Spinal cord (tissue), 10 donors: ENCODE measurements at places on chromosomes 2 and 18.
A peak's percentile ranks its signal among the peaks of the same experiment; 100 is the strongest.

DNA sequence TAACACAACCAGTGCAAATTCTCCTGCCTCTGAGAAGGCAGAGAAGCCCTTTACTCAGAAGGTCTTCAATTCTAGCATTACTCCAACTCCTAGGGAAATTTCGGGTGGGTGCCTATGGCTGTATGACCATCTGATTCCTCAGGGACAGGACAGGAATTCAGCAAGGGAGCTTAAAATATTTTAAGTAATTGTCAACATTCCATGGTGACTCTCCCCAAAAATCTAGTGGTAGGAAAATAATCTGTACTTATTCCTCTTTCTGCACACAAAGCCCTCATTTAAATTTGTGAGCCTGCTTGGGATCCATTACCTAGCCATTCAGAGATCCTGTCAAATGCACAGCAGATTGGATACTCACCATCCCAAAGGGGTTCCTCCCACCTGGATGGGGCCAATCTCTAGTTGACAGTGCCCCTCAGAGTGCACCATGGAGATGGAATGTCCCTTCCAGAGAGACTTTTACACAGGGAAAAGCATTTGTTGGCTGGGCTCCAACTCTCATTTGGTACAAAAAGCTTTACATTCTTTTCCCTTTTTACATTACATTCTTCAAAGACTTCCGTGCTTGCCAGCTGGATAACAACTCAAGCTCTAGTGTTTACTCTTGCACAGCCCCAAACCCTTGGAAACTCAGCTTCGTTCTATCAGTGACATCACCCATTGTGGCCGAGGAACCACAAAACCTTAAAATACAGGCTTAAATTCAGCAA, 3.1 kb upstream of the TMEM150A start:
- peak; percentile 87 for DNase-seq

GRCh38 chr2:119290859-119291587, 67.4 kb downstream of the STEAP3 start:
- DNase-seq: no peak

- DNase-seq: no peak
Observed at GRCh38 chr2:85760371-85760770, 6.6 kb downstream of the ATOH8 start.

GRCh38 chr2:238700117-238700457, 147.8 kb upstream of the TWIST2 start:
- no peak for DNase-seq

GRCh38 chr2:200765139-200765951, 46.4 kb upstream of the BZW1 start:
- no peak for DNase-seq

GRCh38 chr2:216044883-216045486, 31.6 kb upstream of the MREG start:
- peak; percentile 58 for DNase-seq

DNA sequence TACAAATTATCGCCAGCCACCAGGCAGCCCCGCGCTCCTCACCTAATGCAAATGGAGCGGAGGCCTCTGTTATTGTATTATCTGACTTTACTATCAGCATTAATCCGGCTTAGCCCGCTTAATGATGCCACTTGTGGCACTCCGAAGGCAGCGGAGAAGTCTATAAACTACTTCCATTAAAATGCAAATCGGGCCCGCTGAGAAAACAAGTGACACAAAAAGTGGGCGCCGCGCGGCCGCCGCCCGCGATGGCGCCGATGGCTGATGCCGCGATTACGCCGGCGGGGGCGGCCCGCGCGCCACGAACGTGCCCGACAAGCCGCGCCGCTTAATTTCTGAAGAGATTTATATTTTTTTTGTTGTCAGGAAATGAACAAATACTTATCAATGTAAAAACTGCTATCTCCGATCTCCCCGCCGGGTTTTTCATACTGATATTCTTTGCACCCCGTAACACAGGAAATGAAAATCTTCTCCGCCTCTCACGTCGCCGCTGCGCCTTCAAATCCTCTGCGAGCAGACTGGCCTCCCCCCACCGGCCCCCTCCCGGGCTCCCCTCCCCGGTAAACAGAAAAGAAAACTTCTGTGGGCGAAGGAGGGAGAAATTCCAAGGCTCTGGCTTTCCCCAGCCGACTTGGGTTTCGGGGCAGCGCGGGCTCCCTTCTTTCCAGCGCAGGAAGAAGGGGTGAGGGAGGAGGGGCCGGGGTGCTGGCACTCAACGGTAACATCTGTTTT, 221.8 kb downstream of the INSIG2 start:
- peak; percentile 63 for DNase-seq

DNA sequence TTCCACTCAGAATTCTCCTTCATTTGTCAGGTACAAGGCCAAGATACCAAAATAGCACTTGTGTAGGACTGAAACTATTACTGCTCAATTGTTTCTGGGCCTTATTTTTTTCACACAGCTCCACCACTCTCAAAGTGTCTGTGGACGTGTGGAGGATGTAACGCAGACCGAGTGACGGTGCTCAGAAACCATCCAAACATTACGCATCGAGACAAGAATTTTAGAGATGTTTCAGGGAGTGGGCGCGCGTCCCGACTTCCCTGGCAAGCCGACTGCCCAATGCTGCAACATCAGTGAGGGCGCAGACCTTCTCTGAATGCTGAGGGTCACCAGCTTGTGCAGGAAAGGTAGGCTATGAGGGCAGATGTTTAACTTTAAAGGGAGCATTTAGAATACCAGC, 108.4 kb downstream of the GATA6 start:
- no peak for DNase-seq

GRCh38 chr2:128686497-128686859, 367.8 kb upstream of the HS6ST1 start:
- no peak for DNase-seq

DNA sequence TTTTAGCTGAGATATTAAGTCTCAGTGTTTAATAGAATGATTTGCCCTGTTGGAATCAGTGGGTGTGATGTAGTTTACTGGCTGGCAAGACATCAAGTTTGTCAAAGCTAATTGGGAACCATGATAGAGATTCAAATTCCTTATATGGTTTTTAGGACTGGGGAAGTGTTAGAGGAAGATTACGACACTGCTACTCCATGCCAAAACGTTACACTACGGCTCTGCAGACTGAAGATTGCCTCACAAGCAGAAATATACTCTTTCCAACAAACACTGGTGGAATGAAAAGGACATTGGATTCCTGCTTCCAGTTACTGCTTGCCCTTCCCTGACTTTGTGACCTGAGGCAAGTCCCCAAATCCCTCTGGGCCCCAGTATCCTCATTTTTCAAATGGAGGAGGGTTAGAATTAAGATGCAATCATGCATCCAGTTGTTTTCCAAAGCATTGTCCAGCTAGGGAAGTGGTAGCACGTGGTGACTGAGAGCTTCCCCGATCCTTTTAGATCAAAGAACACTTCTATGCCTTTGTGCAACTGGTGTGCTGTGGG, 147.6 kb downstream of the CDC42EP3 start:
- no peak for DNase-seq

GRCh38 chr2:3741396-3741795, 38.0 kb downstream of the DCDC2C start:
- no peak for DNase-seq

DNA sequence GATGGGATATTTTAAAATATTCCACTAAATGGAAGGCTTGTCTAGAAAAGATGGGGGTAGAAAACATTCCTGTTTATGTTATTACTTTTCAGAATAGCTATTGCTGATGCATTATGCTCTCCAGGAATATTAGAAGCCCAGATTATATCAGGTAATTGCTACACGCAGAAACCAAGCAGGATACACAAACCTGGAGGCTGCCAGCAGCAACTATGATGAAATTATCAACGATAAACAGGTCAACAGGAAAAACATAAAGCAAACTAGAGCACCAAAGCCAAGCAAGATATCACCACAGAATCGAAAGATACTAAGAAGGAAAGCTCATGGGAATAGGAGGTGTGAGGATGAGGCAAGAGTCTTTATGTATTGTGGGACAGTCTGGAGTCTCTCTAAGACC, 113.2 kb upstream of the SPATS2L start:
- no peak for DNase-seq

DNA sequence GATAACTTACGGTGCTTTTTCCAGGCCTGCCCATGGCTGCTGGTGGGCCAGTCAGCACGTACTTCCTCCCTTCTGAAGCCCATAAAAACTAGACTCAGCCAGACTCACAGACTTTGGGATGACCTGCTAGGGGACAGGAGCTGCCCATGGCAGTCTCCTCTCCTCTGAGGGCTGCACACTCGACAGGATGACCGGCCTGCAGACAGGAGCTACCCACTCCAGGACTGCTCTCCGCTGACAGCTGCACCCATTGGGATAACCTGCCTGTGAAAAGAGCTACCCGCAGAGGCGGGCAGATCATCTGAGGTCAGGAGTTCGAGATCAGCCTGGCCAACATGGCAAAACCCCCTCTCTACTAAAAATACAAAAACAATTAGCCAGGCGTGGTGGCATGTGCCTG, 75.4 kb downstream of the EPB41L3 start:
- DNase-seq: no peak

DNA sequence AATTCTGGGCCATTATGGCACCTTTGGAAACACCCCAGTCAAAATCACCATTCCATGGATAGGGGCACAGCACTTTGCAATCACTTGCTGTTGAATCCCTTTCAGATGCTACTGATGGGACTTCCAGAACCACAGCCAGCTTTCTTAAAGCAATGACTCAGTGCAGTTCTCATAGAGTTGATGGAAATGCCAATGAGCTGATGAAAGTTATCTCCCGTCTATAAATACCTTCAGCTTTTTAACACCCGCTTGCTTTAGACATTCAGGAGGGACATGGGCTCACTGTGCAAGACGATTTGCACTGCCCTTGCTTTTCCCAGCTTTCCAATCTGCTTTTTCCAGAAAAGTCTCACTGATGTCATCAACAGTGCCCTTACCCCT, 66.7 kb upstream of the RPL31 start:
- no peak for DNase-seq

DNA sequence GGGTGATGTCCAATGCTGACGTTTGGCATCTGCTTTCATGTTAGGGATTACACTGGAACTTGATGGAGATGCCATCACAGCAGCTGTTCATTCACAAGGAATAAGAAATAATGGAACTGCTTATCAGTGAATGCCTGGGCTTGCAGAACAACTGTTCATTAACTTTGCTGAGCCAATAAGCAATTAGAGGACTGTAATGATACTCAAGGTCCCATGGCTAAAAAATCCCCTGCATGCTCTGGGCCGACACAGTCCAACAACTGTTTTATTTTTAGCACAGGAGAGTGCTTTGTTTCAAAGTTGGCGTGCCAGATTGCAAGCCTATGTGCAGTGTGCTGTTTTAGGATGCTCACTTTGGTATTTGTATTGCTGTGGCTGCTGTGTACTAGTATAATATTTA, 408.0 kb upstream of the RGPD4 start:
- DNase-seq: no peak

DNA sequence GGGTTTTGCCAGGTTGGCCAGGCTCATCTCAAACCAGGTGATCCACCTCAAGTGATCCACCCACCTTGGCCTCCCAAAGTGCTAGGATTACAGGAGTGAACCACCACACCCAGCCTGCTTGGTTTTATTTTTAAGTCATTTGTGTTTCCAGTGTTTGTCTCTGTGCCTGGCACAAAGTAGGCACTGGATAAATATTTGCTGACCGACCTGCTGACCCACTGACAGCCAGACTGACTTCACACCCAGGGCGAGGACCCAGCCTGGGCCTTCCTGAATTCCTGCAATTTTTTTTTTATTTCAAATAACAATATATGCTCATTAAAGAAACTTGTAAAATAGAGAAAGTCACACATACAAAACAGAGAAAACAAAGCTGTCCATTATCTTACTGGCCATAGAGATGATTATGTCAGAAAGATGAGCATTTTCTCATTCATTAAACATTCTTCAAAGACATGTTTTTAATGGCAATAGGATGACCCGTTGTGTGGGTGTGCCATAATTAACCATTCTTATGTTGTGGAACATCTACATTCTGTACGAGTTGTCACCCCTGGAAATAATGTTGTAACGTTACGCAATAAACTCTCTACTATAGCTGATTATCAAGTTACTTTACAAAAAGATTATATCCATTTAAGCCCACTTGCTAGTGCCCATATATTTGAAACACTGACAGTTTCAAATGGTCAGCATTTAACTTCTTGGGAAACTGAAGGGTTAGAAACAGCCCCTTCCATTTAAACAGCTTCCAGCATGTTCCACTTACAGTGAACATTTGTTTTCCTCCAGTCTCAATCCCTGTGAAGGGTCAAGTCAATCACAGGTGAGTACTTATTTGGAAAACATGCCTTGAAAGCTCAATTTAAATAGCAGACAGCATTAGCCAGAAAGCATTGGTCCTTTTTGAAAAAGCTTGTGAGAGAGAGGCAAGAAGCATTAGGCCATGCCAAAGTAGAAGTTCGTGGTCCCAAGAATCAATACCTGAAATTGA, 25.7 kb upstream of the GATA6 start:
- no peak for DNase-seq

GRCh38 chr18:42882122-42882521, 233.4 kb downstream of the RIT2 start:
- no peak for DNase-seq

- DNase-seq: no peak
Observed at GRCh38 chr2:240347949-240348500, 87.4 kb upstream of the GPC1 start.

DNA sequence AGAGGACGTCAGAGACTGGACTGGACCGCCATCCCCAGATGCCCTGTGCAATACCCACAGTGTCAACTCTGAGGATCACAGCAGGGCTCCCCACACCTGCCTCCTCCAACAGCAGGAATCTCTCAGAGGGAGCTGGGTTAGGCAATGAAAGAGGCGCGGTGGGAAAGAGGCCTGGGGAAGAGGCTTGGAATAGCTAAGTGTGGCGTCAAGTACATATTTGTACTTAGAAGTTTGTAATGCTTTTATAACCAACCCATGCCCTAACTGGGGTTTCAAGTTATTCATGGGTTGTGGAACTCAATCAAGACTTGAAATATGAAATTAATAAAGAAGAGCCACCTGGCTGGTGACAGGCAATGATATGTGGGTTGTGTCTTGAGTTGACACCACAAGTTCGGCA, 28.7 kb downstream of the CYP26B1 start:
- no peak for DNase-seq

GRCh38 chr2:16021611-16022363, 81.4 kb downstream of the MYCN start:
- DNase-seq: no peak

GRCh38 chr18:77130229-77131099, 2.1 kb downstream of the MBP start:
- no peak for DNase-seq

GRCh38 chr2:140472676-140473075, 1658.1 kb downstream of the LRP1B start:
- DNase-seq: no peak

DNA sequence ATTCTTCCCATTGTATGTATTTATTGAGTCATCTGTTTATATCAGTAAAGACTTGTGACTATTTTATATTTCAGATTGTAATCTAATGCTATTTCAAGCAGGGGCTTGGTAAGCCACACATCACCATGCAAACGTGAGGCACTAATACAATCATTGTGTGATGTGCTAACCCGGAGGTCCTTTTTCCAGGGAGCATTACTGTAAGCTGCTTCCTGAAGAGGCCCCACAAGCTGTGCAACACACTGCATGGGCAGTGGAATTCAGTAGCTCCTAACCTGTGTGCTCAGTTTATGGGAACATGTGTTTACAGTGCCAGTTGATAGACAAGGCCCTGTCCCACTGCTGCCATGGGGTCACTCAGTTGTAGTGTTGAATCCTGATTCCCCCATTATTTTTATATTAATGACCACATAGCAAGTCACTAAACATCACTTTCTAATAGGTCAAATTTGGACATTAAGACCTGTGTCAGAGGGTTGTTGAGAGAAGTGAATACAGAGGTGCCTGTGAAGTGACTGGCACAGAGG, 162.9 kb downstream of the FHOD3 start:
- no peak for DNase-seq

- no peak for DNase-seq
Observed at GRCh38 chr2:203175371-203175770, 63.4 kb upstream of the CYP20A1 start.
